ENCODE measurements at places on chromosomes 16 and 17.

DNA sequence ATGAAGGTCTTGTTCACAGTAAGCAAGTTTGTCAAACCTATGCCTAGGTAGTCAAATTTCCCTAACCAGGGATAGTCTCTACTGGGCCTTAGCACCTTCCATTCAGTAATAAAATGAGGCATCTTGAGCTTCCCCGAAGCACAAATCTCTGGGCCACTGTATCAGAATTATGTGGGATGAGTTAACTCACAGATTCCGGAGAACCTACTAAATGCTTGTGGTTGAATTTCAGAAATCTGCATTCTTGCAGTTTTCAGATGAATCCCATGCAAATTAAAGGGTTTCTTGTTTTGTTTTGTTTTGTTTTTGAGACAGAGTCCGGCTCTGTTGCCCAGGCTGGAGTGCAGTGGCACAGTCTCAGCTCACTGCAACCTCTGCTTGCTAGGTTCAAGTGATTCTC lies 478.8 kb upstream of the HSBP1 start:
- no peak for DNase-seq

DNA sequence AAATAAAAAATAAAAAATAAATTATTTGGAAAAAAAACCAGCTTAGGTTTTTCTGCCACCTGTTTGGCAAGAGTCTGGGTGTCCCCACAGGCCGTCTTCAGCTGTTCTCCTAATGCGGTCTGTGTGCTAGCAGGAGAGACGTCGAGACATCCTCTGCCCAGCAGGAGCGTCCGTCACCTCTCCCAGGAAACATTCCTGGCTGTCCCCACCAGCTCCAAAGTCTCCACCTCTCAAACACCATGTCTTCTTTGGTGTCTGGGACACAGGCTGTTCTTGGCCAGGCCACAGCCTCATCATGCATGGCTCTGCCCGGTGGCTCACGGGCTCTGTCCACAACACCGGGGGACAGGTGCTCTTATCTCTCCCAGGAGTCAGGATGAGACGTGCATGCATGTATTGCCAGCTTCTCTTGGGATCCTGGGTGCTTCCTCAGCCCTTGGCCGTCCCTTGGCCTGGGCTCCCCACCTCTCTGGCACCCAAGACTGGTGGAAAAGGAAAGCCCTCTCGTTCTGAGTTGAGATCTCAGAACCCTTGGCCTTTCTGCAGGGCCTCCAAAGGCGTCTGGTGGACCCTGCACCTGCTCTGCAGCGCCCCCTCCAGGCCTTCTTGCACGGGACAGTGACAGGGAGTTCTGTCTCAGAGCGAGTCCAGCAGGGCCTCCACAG lies 84.9 kb upstream of the CBX4 start:
- no peak for DNase-seq

- peak; percentile 57 for DNase-seq
Measured at GRCh38 chr17:74457146-74457819, 9.2 kb upstream of the CD300A start.

- no peak for DNase-seq
Measured at GRCh38 chr16:66289051-66289680, 77.3 kb upstream of the CDH5 start.

DNA sequence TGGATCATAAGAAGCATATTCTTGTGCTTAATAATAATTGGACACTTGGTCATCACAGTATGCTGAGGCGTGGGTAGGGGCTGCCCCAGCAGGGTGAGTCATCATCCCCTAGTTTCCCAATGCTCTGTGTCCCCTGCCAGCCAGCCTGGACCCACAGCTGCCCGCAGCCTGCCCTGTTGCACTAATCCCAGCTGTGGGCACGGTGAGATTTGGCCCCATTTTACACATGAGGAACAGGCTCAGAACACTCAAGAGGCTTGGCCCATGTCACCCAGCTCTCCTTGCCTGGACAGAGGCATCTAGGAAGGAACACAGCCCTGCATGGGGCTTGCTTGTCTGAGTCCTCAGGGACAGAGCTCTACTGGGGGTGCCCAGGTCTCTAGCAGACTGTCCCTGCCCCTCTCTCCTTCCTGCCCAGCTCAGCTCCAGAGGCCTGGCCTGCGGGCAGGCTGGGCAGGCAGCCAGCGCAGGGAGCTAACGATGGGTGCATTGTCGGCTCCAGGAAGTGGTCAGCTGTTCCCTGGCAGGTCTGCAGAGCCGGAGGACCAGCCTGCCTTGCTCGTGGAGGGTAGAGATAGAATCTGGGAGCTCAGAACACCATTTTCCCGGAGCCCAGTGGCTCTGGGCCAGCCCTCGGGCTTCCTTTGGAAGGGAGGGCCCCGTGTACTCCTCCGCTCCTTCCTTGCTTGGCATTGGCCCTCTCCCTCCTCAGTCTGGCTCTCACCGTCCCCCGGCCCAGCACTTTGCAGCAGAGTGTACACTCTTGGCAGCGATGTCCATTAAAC lies 189.4 kb downstream of the RAB11FIP4 start:
- DNase-seq: no peak

GRCh38 chr17:47704116-47704515 lies 10.2 kb downstream of the TBKBP1 start:
- DNase-seq: no peak

DNA sequence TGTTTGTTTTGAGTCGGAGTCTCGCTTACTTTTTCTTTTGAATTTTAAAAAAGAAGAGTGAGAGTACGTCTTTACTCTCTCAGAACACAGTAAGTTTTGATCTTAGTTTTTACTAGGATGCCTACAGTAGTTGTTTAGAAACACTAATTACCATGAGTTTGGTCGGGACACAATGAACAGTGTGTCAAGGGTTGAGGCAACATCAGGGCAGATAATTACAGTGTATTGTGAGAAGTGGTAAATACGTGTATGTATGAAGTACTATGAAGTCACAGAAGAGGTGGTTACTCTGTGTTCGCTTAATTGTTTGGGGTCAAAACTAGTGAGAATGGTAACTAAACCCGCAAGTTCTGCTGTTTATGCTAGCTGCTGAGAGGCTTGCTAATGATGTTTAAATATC lies 18.2 kb downstream of the PAFAH1B1 start:
- no peak for DNase-seq

- DNase-seq: no peak
Measured at GRCh38 chr16:52657924-52658323, 111.0 kb upstream of the TOX3 start.

DNA sequence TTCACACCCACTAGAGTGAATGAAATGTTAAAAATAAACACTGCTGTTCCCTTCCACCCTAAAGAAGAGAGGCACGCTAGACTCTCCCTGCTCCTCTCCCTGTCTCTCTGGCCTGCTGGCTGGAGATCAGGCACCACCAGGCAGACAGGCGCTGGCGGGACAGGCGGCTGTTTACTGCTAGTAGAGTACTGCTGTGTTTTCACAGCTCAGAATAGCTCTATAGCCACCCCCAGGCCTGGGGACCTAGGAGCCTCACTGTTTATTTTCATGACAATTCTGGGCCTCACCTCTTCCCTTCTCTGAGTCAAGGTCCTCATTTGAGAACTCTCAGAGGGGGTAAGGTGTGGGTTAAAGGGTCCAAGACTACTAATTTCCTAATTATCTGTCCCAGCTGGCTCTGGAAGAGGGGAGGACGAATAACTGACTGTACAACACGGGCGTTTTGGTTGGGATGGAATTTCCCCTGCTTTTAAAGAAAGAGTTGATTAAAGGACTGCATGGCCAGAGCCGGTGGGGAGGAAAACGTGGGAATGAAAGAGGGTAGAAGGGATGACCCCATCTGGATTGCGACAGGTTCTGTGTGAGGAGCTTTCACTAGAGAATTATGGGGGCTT lies 9.0 kb upstream of the G6PC1 start:
- no peak for DNase-seq

DNA sequence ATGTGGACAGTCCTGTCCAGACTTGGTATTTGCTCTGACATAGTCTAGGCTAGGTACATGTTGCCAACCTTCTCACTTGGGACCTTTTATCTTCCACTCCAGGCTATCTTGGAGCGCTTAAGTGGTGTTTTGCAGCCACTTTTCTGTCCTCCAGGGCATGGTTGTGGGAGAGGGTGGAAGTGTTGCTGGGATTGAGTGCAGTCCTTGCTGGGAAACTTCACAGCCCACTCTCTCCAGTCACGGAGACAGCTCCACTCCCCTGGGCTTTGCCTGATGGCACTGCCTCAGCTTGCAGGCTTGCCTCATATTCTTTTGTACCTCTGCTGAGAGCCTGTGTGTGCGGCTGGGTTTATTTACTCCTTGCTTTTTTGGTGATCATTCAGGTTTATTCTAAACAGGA lies 17.4 kb downstream of the RPA1 start:
- no peak for DNase-seq

DNA sequence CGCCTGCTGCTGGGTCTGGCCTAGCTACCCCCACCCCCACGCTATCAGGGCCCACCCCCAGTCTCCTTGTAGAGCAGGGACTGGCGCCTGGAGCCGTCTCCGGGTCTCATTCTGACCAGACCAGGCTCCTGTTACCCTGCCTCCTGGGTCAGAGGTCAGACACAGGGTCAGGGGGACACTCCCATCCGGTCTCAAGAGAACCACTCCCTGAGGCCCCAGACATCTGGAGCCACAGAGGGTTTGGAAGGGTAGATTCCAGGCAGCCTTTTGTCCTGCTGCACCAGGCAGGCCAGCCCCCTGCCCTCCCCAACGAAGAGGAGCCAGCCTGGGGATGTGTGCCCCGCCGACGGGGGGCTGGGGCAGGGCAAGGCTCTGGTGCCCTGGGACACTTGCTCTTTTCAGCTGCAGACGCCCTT lies 944 bp upstream of the WFIKKN1 start:
- no peak for DNase-seq

DNA sequence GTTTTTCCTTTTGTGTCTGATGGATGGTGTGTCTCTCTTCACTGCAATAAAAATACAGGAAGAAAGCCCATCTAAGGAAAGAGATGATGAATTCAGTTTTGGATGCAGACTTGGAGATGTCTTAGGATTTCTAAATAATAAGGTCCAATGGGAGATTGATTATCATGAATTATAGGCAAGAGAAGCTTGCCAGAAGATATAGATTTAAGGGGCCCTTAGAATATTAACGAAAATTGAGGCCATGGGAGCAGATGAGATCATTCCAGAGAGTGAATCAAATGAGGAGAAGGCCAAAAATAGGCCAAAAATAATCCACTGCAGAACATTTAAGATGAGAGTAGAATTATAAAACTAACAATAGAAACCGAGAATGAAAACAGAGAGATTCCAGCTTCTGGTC lies 63.1 kb downstream of the KCNJ2 start:
- no peak for DNase-seq

GRCh38 chr16:1159973-1160772 lies 7.3 kb downstream of the CACNA1H start:
- DNase-seq: no peak

GRCh38 chr16:58280846-58281301 lies 14.0 kb downstream of the PRSS54 start:
- DNase-seq: no peak
